ENCODE measurements at places on chromosomes 2 and 18.

- no peak for DNase-seq
These were observed 74.8 kb upstream of the ZBTB14 start for GRCh38 chr18:5370332-5370731.

- no peak for DNase-seq
These were observed 160.1 kb upstream of the MAPRE2 start for GRCh38 chr18:34880882-34881834.

- no peak for DNase-seq
These were observed 563.9 kb upstream of the NRXN1 start for GRCh38 chr2:51595836-51596235.

DNA sequence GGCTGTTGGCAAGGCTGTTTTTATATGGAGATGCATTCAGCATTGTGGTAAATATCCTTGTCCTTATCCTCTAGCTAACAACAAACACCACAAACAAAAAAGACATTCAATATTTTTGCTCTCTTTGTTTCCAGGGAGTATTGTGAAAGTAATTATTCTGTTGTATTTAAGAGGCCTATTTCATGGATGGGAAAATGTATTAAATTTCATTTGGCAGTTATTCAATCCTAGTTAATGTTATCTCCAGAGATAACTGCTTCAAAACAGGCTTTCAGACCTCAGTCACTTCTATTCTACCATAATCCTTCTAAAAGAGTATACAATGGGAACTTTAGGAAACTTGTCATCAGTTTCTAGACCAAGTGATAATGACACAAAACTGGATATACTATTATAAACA lies 280.5 kb upstream of the CCDC68 start:
- DNase-seq = no peak

DNA sequence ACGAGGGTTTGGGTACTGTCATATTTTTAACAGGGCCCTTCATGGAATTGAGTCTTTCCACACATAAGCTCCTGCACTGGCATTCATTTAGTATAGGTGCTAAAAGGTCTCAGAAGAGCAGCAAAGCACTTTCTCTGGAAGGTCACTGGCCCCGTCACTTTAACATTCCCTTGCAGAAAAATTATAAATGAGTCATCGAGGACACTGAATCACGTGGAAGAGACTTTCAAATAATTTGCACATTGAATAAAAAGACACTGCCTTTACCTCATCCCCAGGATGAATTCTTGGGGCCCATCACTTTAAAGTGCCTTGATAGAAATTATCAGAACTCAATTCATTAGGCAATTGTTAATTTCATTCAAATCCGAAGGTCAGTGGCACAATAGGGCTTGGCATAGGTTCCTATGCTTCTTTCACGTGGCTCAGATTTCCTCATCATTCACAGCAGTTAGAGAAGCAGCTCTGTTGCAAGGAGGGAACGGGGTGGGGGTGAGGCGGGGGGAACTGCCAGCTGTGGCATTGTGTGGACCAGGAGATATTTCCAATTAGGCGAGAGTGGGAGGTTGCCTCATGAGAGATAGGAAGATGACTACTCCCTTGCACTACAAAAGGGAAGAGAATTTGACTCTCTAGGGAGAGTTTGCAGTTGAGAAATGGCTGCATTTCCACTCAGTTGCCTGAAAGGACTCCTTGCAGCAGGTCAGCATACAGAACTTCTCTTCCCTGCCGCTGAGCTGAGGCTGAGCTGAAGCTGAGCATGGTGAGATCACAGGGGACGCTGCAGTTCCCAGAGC lies 86.3 kb upstream of the NPAS2 start:
- DNase-seq = no peak

DNA sequence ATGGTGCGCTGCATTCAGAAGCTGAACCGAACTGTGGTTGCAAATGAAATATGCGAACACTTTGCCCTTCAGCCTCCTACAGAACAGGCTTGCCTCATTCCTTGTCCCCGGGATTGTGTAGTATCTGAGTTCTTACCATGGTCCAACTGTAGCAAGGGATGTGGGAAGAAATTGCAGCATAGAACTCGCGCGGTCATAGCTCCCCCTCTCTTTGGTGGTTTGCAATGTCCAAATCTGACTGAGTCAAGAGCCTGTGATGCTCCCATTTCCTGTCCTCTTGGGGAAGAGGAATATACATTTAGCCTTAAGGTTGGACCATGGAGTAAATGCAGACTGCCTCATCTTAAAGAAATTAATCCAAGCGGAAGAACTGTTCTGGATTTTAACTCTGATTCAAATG lies 291.4 kb downstream of the THSD7B start:
- no peak for DNase-seq

DNA sequence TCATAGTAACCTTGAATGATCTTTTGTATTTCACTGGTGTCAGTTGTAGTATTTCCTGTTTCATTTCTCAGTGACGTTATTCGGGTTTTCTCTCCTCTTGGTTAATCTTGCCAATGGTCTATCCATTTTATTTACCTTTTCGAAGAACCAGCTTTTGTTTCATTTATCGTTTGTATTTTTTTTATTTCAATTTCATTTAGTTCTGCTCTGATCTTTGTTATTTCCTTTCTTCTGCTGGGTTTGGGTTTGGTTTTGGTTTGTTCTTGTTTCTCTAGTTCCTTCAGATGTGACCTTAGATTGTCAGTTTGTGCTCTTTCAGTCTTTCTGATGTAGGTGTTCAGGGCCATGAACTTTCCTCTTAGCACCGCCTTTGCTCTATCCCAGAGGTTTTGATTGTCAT lies 36.7 kb downstream of the SP140 start:
- DNase-seq = no peak

DNA sequence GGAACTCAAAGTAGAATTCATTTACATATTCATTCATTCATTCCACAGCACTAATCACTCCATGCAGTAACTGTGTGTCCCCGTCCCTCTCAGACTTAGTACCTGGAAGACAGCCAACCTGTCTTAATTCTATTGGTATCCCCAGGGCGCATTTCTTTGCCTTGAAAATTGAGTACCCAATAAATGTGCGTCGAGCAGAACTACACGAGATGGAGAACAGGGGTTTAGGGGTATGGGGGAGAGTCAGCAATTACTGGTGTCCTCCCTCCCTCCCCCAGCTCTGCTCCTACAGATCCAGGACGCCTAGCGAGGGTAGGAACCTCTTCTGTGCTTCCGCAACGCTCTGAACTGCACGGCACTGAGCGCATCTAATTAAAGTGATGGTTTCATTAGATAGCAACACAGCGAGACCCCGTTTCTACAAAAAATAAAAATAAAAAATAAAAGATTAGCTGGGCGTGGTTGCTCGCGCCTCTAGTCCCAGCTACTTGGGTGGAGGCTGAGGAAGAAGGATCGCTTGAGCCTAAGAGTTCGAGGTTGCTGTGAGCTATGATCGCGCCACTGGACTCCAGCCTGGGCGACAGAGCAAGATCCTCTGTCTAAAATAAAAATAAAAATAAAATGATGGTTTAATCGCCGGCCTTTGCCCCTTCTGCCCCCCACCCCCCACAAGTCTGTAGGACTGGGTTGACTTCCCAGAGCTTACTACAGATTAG lies 614 bp upstream of the FKBP1B start:
- DNase-seq = no peak

DNA sequence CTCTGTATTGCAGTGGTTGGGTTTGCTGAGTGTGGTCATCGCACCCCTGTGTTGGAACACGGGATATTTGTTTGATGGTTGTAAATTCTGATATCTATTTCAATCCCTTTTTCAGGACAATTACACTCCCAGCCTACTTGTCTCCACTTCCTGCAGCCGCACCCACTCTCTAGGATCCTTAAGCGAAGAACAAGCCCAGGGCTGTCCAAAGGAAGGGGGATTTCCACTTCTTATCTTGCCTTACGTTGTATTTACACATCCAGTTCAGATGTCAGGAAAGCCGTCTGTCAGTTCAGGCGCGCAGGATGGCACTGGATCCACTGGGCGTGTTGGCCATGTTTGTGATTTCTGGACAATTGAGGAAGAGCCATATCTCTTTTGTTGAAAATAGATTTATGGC lies 834.5 kb upstream of the SALL3 start:
- no peak for DNase-seq

- DNase-seq = no peak
These were observed 265.5 kb downstream of the TGIF1 start for GRCh38 chr18:3715231-3716080.

GRCh38 chr2:152542995-152543481 lies 174.2 kb downstream of the PRPF40A start:
- peak; percentile 56 for DNase-seq

- DNase-seq = no peak
These were observed 86.1 kb downstream of the SH3YL1 start for GRCh38 chr2:177733-178132.

DNA sequence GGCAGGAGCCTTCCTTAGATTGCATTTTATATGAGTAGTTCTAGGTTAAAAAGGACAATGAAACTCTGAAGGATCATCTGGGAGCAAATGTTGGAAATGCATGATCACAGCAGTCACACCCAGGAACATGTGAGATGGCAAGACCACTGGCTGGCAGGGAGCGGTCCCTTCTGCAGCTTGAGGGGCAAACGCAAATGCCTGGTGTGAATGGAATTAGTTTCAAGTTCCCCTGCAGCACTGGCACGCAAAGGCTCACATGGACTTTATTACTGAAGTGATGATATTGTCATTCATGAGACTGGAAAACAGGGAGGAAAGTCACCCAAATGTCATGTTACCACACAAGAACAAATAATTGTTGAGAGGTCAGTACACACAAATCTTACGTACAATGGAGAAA lies 223.3 kb downstream of the FBXO15 start:
- no peak for DNase-seq

- no peak for DNase-seq
These were observed 167.6 kb downstream of the AFF3 start for GRCh38 chr2:99974682-99975375.

GRCh38 chr2:101426822-101427221 lies 39.5 kb upstream of the CREG2 start:
- no peak for DNase-seq

DNA sequence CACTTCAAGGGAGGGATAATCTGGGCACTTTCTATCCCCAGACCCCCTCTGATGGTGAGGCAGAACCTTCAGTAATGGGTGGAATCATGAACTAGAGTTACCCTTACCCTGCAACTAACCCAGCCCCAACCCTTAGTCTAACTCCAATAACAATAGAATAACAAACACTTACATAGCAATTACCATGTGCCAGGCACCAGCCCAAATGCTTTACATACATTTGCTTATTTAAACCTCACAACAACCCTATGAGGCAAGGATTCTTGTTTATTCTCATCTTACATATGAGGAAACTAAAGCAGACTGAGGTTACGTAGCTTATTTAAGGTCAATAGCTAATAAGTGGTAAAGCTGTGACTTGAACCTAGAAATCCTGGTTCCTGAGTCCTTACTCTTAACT lies 132.8 kb downstream of the CYP26B1 start:
- DNase-seq = no peak

GRCh38 chr2:81276595-81276994 lies 972.0 kb upstream of the LRRTM1 start:
- no peak for DNase-seq

GRCh38 chr2:215967590-215968378 lies 45.6 kb downstream of the MREG start:
- DNase-seq = no peak

DNA sequence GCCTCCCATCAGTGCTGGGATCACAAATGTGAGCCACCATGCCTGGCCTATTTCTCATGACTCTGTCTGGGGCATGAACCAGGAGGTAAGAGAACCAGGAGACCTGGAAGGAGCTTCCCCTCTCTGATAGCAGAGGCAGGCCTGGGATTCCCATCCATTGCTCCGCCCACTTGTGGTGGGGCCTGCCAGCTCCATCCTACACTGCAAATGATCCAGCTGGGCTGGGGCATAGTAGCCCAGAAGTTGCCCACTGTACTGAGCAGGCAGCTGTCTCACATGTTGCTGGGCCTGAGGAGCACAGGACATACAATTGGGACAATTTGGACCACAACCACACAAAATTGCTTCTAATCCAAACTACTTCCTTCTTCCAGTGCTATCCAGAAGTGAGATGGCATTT lies 91.0 kb downstream of the MARCHF4 start:
- no peak for DNase-seq

GRCh38 chr2:172332507-172332906 lies 94.9 kb upstream of the ITGA6 start:
- no peak for DNase-seq

DNA sequence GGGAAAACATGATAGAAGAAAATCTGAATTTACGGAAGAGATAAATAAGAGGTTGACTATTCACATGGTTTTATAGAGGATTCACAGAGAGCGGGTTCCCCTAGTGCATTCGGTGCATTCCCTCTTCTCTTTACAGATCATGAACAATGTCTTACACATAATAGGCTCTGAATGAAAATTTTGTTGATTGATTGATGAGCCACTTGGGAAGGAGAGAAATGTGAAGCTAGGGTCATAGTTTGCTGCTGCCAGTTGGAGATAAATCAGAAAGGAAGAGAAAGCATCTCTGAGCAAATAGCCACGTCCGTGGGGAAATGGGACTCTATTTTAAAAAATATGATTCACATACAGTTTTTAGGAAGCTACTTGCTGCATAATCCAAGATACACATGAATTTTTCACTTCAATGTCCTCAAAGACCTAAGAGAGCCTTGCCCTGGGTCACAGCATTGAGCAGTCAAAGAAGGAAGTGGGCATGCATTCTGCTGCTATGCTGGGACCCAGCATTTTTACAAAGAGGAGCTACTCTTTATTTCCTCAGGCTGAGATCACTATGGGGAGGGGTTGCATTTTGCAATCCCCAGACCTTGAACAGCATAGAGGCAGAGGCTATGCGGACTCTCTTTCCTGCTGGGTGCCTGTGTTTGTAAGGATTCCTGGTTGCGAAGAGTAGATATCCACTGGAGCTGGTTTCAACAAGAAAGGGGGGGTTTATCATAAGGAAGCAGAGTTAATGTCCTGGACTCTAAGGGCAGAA lies 395.3 kb downstream of the TSN start:
- DNase-seq = no peak

DNA sequence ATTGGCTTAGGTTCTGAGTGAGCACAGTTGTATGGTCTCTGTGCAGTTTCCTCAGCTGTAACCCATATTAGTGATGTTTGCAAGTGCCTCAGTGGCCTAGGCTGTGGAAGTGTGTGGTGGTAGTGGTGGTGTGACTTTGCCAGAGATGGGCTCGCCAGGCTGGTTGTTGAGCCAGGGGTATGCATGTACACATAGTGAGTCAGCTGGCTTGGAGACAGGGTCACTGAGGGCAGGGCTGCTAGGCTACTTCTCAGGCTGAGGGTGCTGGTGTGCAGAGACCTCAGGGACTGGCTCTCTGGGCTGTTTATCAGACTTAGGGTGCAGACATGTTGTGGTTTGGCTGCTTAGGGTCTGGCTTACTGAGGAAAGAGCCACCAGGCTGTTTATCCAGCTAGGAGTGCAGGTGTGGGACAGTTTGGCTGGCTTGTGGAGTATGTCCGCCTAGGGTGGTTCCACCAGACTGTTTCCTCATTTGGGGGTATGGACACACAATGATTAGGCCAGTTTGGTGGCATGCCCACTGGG lies 15.0 kb downstream of the APLF start:
- no peak for DNase-seq

- no peak for DNase-seq
These were observed 35.7 kb upstream of the ST3GAL5 start for GRCh38 chr2:85924522-85924921.

GRCh38 chr18:11591957-11592356 lies 17.4 kb upstream of the SLC35G4 start:
- DNase-seq = no peak
